Left ventricle myocardium inferior (tissue), 1 donor: ENCODE measurements at places on chromosomes 3 and 15.

GRCh38 chr3:64530434-64531049 is 157.3 kb downstream of the ADAMTS9 start:
- DNase-seq, result no peak

DNA sequence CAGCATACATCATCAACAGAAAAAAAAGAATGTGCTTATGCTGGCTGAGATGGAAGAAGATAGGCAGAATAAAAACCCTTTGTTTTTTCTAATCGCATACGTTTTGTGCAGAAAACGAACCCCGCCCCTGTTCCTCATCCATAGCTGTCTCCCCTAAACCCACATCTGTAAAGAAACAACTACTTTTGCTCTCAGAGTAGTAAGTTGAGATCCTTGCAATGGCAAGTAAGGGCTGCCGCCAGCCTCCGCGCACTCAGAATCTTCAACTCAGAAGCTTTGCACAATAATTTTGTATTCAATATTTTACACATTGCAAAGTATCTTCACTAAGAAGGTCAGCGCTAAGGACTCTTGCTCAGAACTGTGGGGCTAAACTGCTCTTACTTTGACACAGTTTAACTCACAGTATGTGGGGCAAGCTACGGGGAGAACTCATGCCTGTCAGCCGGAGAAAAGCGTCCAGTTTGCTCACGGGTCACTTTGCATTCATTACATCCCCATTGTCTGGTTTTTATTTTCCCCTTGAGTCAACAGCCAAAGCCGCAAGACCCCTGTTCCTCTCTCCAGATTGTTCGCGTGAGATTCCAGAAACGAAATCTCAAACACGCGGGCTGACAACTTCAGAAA is 1.0 kb downstream of the LYSMD4 start:
- DNase-seq, result no peak

- no peak for DNase-seq
Measured at GRCh38 chr3:124639406-124640237, 90.6 kb upstream of the UMPS start.

- no peak for DNase-seq
Measured at GRCh38 chr3:150878996-150879575, 26.2 kb downstream of the MINDY4B start.

DNA sequence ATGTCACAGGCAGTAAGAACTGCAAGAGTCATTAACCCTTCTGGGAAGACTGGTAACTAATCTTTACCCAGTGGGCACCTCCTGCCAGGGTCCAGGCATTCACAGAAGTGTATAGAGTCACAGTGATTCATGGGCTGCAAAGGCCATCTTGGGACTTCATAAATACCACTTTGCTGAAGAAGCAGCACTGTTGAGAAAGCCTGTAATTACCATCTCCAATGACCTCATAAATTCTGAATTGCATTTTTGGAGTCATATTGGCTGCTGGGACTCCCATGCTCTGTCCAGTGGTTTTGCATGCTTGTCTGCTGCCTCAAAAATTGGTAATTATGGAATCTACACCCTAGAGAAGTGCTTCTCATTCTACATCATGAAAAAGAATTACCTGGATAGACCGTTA is 837.2 kb downstream of the NTRK3 start:
- DNase-seq, result no peak

DNA sequence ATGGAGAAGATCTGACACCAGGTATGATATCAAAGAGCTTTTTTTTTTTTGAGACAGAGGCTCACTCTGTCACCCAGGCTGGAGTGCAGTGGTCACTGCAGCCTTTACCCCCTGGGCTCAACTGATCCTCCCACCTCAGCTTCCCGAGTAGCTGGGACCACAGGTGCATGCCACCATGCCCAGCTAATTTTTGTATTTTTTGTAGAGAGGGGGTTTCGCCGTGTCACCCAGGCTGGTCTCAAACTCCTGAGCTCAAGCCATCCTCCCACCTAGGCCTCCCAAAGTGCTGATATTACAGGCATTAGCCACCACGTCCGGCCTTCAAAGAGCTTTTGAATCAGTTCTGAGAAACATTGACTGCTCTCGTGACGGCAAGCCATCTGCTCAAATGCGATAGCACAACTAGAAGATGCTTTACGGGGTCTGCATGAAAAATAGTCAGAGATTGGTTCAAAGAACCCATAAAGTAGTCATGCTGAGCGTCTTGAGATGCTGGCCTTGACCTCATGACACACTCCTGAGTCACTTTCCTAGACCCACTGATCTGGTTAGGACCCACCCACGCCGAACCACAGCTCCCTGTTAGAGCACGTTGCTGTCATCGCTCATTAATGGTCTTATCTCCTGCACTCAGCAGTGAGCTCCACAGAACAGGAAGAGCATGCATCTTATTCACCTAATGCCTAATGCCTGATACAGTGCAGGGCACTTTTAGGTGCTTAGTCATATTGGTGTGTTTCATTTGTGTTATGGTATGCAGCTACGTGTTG is 57.0 kb upstream of the NR2F2 start:
- DNase-seq, result no peak

DNA sequence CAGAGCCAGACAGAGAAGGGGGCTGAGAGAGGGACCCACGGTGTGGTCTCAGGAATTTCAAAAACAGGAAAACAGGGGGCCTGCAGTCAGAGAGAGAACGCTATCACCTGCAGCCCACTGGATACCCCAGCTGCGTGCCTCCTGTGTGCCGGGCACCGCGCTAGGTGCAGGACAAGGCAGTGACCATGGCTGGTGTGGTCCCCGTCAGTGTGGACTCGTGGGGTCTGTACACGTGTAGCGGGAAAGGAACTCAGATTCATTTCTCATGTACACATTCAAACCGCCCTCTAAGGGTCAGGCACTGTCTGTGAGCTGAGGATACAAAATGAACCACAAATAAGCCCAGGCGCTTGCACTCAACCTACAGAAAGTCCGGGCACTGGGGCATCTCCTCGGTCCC is 20.9 kb downstream of the SSUH2 start:
- DNase-seq, result no peak
